ENCODE measurements at places on chromosomes 16 and 17. TPM values are rescaled to one million over a fixed set of nuclear protein-coding genes. Genes with fewer than 3 reads are reported as not detected.

DNA sequence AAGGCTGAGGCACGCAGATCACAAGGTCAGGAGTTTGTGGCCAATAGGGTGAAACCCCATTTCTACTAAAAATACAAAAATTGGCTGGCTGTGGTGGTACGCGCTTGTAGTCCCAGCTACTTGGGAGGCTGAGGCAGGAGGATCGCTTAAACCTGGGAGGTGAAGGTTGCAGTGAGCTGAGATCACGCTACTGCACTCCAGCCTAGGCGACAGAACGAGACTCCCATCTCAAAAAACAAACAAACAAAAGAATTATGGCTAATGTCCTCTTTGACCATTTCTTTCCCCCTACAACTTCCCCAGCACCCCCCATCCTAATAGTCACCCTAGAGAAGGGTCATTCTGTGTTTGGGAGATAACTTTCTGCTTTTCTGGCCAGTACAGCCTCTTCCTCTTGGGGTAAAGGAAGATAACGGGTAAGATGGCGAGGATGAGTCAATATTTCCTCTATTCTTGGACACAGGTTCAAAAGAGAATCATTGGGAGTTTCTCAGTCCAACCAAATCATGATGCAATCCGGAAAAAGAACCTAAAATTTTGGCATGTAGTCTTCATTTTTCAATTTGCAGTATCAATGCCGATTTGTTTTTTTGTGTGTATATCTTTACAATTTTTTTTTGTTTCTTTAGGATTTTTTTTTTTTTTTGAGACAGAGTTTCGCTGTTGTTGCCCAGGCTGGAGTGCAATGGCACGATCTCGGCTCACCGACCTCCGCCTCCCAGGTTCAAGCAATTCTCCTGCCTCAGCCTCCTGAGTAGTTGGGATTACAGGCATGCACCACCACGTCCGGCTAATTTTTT is 107.6 kb upstream of the MED13 start:
- no peaks in the 10 kb centered on the region for H3K36me3 ChIP-seq
- H3K27me3 ChIP-seq: no peaks in the 10 kb centered on the region
- H3K4me3 ChIP-seq: no peak overlapping the region
- H3K4me1 ChIP-seq: no peaks in the 10 kb centered on the region

- H3K27ac ChIP-seq: no peak overlapping the region
- no peak for DNase-seq
- peaks cover 100% of the 10 kb centered on the region for H3K36me3 ChIP-seq
These were observed 38.2 kb downstream of the IL4R start for GRCh38 chr16:27351989-27352388.

DNA sequence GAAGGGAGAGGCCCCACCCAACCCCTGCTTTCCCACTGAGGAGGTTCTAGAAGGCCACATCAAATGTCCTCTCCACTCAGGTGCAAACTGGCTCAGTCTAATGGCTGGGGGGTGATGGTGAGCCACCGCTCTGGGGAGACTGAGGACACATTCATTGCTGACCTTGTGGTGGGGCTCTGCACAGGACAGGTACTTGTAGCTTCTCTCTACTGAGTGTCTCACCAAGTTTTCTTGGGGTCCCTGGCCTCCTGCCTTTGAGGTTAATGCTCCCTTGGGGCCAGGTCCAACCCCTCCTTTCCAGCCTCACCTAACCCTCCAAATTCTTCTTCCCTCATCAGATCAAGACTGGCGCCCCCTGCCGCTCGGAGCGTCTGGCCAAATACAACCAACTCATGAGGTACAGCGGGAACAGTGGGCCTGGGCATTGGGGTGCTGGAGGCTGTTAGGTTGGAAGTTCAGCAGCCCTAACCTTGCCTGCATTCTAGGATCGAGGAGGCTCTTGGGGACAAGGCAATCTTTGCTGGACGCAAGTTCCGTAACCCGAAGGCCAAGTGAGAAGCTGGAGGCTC is 5.7 kb downstream of the ENO3 start:
- no peak for DNase-seq
- H3K27me3 ChIP-seq: no peaks in the 10 kb centered on the region
- H3K4me1 ChIP-seq: peaks cover 6% of the 10 kb centered on the region
- H3K27ac ChIP-seq: no peak overlapping the region

DNA sequence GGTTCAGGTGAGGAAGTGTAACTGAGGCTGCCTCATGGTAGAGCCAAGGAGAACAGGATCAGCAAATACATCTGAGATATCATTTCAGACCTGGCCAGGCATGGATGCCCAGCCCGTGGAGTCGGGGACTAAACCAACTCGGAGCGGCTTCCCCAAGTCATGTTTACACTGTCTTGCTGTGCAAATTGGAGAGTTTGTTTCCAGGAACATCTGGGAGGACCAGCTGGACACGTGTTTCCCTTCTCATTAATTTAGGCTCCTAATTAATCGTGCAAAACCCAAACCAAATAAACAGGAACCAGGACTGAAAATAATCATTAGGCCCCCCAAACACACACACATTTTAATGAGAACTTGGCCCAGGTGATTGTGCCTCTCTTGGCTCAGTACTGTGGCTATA is 70.9 kb upstream of the SALL1 start:
- H3K4me3 ChIP-seq: no peak overlapping the region
- H3K4me1 ChIP-seq: no peaks in the 10 kb centered on the region
- no peaks in the 10 kb centered on the region for H3K27me3 ChIP-seq
- no peaks in the 10 kb centered on the region for H3K36me3 ChIP-seq
- DNase-seq: no peak

DNA sequence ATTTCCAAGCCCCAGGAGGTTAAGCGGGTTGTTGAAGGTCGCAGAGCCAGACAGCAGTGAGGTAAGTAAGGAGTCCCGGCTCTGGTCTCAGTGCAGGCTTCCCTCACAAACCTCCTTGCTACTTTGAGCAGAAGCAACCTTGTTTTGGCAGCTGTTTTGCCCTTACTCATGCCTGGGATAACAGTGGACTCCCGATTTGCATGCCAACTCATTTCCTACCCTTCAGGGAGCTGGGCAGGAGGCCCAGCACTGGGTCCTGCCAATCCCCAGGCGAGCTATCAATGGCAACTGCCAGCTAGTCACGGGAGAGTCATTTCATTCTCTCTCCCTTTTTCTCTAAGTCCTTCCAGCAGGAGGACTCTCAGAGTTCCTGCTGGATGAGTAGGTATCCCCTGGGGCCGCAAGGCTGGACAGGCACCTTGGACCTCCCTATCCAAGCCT is 72.0 kb upstream of the KSR1 start:
- no peak overlapping the region for H3K4me3 ChIP-seq
- no peaks in the 10 kb centered on the region for H3K36me3 ChIP-seq
- no peak for DNase-seq
- no peak overlapping the region for H3K27ac ChIP-seq

DNA sequence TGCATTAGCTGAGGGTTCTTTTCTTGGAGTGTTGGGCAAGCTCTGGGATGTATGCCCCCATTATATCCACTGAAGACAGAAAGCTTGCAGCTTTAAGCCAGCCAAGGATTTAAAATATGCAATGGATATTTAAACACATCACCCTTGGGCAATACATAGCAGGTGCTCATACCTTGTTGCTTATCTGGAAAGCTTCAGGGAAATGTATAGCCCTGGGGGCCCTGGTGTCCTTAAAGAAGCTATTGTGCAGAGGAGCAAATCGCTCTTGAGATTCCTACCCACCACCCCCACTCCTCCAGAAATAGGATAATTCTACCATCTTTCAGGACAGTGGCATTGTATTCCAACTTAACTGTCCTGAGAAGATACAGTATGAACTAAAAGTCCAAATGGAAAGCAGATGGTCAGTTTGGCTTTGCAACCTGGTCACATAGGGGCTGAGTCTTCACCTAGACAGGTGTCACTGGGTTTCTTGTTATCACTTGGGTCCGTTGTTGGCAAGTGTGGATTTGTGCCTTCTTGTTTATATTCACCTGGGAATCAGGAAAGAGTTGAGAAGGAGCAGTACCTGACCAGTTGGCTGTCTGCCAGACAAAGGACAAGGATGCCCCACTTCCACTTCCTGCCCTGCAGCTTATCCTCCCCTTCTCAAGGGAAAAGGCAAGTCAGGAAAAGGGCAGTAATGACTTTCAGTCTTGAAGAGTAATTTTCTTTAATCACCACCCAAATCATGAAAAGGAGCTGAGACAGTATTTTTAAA is 3.4 kb downstream of the ANKRD40CL start:
- no peak for DNase-seq
- H3K36me3 ChIP-seq: no peaks in the 10 kb centered on the region
- no peak overlapping the region for H3K27ac ChIP-seq

DNA sequence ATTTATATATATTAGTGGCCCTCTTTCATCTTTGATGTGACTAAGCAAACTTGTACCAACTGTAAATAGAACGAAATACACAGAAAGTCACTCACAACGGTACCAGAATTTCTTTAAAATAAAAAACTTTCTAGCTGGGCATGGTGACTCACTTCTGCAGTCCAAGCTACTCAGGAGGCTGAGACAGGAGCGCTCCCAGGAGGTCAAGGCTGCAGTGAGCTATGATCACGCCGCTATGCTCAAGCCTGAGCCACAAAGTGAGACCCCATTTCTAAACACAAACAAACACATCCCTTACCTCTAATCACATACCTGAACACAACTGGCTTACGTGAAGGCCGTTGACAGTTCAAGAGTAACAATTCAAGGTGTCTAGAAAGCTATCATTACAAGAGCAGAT is 29.7 kb downstream of the STAT5B start:
- peaks cover 49% of the 10 kb centered on the region for H3K4me1 ChIP-seq
- no peak overlapping the region for H3K4me3 ChIP-seq
- H3K27me3 ChIP-seq: no peaks in the 10 kb centered on the region
- no peak for DNase-seq
- peak overlapping the region; percentile 92 for H3K27ac ChIP-seq

GRCh38 chr17:27846042-27846655 is 45.8 kb upstream of the NOS2 start:
- H3K36me3 ChIP-seq: no peaks in the 10 kb centered on the region
- H3K4me3 ChIP-seq: no peak overlapping the region
- no peaks in the 10 kb centered on the region for H3K4me1 ChIP-seq
- no peak for DNase-seq
- no peaks in the 10 kb centered on the region for H3K27me3 ChIP-seq

GRCh38 chr17:48003417-48004151 is 32.7 kb downstream of the CDK5RAP3 start:
- H3K4me3 ChIP-seq: no peak overlapping the region
- H3K27ac ChIP-seq: peak overlapping the region; percentile 59
- H3K4me1 ChIP-seq: peaks cover 26% of the 10 kb centered on the region
- no peaks in the 10 kb centered on the region for H3K36me3 ChIP-seq
- H3K27me3 ChIP-seq: peaks cover 12% of the 10 kb centered on the region

- no peaks in the 10 kb centered on the region for H3K36me3 ChIP-seq
- no peak overlapping the region for H3K4me3 ChIP-seq
- DNase-seq: peak; percentile 30
- H3K27me3 ChIP-seq: no peaks in the 10 kb centered on the region
These were observed 914.9 kb downstream of the KCNJ2 start for GRCh38 chr17:71084219-71084618.

DNA sequence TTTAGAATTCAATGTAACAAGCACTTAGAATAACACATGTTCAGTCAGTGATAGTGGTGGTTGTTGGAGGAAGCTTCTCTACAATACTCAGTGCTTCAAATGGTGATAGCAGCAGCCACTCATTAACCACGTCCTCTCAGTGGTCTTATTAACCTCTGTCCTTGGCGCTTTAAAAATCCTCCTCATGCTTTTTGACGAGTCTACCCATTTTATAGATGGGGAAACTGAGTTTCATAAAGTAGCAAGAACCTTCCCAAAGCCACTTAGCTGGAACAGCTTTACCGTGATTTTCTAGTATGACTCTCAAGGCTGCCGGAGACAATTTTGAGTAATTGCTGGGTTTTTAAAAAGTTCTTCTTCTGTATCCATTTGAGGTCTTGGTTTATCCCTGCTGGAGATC is 47.4 kb downstream of the PLCG2 start:
- H3K36me3 ChIP-seq: no peaks in the 10 kb centered on the region
- H3K27ac ChIP-seq: no peak overlapping the region
- H3K27me3 ChIP-seq: no peaks in the 10 kb centered on the region
- H3K4me1 ChIP-seq: peaks cover 15% of the 10 kb centered on the region
- DNase-seq: no peak
- no peak overlapping the region for H3K4me3 ChIP-seq

DNA sequence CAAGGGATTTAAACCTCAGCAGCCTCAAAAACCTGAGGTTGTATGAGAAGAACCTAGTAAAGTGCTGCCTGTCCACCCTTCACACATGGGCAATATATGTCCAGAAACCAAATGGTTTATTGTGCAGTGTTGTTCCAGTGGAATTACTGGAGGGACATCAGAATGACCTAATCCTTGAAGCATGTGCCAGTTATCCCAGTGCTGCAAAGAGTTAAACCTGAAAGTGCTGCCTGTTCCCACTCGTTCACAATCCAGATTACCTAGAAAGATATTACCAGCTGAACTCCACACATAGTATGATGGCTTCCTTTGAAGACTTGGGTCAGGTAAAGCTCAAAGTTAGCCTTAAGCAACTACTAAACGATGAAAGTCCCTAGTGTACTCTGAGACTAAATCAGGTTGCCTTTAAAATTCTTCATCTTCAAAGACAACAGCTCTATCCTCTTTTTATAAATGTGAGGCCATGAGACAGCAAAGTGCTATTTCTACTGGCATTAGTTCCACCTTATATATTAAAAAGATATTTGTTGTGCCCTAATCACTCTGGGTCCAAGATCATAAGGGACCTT is 133.1 kb downstream of the SNX11 start:
- H3K36me3 ChIP-seq: no peaks in the 10 kb centered on the region
- H3K4me1 ChIP-seq: peaks cover 18% of the 10 kb centered on the region
- DNase-seq: no peak
- no peaks in the 10 kb centered on the region for H3K27me3 ChIP-seq

DNA sequence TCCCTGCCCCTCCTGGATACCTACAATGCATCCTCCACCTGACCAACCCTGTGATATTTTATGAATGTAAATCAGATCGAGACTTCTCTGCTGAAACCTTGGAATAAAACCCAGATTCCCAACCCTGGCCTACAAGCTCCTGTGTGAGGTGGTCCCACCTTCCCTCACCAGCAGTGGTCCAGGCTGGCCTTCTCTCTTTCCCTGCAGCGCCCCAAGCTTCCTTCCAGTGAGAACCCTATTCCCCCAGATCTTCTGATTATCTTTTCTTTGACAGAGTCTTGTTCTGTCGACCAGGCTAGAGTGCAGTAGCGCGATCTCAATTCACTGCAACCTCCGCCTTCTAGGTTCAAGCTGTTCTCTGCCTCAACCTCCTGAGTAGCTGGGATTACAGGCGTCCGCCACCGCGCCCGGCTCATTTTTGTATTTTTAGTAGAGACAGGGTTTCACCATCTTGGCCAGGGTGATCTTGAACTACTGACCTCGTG is 2.5 kb upstream of the HELZ start:
- H3K36me3 ChIP-seq: no peaks in the 10 kb centered on the region
- no peaks in the 10 kb centered on the region for H3K27me3 ChIP-seq
- H3K4me1 ChIP-seq: peaks cover 37% of the 10 kb centered on the region
- H3K27ac ChIP-seq: peak overlapping the region; percentile 93
- DNase-seq: no peak
- H3K4me3 ChIP-seq: no peak overlapping the region

PLCG2 gene
- 47.7 TPM for total RNA-seq

FASN gene
- 302 TPM for total RNA-seq

NPB gene
- total RNA-seq: 0.71 TPM

SLC35G6 gene
- total RNA-seq: not detected

PLK1 gene
- total RNA-seq: 2.3 TPM
